Stimulated activated CD4-positive, alpha-beta T cell treated with anti-CD3 and anti-CD28 coated beads, Interleukin-15, amount 100 ng/mL, for 1 hour (primary cell): ENCODE measurements at places on chromosomes 1 and 21.

GRCh38 chr1:202967684-202968281 lies 726 bp upstream of the CYB5R1 start:
- no peak for DNase-seq

GRCh38 chr1:185017338-185017737 lies 28.0 kb upstream of the RNF2 start:
- DNase-seq = no peak

- no peak for DNase-seq
Measured at GRCh38 chr1:6303397-6304012, 42.6 kb upstream of the GPR153 start.

GRCh38 chr21:45859762-45860357 lies 121.7 kb upstream of the COL6A1 start:
- no peak for DNase-seq

- DNase-seq = no peak
Measured at GRCh38 chr1:72567521-72567920, 285.2 kb upstream of the NEGR1 start.

DNA sequence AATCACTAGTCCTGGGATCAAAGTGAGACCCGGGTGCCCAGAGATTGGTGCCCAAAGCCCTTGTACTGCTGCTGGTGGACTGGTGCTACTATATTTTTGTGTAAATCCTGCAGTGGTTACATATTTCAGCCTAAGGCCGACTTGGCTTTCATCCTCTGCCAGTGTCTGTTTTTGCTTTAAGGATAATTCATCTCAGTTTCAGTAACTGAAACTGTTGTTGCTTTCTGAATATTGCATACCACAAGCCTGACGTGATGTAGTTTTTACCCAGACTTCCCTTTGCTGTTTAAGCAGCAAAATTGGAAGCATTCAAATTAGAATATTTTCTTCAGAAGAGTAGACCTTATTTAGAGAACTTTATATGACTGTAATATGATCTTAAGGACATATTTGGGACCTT lies 341.8 kb downstream of the RYR2 start:
- DNase-seq = no peak

GRCh38 chr1:242219298-242219901 lies 220.5 kb upstream of the MAP1LC3C start:
- DNase-seq = no peak

DNA sequence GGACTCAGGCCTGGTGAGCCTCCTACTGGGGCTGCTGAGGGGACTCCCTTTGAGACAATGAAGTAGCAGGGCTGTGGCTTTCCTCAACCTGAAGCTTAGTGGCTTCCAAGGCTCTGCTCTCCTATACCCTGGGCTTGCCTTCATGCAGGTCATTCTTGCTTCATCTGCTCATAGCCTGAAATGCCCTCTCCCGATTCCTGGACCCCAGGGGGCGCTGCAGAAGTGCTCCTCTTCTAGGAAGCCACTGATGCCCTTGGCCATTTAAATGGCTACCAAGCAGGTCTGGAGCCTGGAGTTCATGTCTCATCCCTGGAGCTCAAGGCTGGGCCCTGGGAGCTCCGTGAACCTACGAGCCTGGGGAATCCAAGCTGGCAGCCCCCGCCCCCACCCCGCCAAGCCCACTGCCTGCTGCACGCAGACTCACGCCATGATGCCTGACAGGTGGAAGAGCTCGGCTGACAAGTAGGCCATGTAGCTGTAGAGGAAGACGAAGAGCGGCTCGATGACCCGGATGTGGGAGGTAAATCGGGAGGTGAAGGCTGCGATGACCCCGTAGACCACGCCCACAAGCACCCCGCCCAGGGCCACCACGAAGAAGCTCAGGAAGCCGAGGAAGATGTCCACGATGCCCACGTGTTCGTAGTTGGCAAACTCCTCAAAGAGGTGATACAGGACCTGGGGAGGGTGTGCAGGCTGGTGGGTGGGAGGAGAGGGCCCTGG lies 45.7 kb downstream of the SLC9A1 start:
- no peak for DNase-seq

DNA sequence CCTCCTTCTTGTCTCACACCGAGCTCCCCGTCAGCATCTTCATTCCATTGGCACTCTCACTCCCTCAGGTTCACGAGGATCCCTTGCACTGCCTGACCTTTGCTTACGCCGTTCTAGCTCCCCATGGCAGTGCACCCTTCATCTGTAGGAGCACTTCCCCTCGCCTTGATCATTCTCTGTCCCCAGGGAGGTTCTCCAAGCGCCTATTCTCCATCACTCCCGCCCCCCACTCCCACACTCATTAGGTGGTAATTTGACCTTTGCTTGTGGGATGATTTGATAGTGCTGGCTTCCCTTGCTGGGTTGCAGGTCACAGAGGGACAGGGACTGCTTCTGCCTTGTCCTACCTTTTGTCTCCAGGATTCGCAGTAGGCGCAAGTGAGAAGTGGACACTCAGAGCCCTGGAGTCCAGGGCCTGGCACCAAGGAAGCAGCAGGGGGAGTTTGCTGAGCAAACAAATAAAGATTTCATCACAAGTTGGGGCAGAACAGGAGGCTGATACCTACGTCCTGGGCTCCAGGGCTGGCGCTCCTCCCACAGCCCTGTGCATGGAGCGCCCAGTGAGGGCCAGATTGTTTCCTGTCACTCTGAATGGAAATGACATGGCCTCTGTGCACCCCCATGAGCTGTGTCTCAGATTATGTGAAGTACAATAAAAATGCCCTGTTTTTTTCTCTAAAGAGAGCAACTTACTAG lies 82.0 kb upstream of the RUNX3 start:
- no peak for DNase-seq

- DNase-seq = no peak
Measured at GRCh38 chr1:51960262-51960661, 30.2 kb downstream of the RAB3B start.

GRCh38 chr21:45768740-45769048 lies 125.2 kb downstream of the PCBP3 start:
- DNase-seq = no peak

DNA sequence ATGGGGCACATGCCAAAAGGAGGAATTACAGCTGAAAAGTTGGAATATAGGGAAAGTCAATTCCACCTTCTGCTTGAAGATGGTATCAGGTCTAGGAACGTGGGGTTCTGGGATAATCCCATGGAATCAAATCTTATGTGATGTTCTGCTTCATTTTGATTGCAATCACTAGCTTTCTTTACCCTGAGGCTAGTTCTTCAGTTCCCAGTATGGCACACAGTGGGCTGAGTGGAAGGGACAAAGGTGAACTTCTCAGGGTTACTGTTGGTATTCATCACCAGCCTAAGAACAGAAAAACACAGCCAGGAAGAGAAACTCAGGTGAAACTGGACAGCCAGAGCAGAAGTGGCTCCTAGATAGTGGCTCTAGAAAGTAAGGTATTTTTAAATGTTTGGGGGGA lies 117.8 kb downstream of the TNFSF18 start:
- DNase-seq = no peak

DNA sequence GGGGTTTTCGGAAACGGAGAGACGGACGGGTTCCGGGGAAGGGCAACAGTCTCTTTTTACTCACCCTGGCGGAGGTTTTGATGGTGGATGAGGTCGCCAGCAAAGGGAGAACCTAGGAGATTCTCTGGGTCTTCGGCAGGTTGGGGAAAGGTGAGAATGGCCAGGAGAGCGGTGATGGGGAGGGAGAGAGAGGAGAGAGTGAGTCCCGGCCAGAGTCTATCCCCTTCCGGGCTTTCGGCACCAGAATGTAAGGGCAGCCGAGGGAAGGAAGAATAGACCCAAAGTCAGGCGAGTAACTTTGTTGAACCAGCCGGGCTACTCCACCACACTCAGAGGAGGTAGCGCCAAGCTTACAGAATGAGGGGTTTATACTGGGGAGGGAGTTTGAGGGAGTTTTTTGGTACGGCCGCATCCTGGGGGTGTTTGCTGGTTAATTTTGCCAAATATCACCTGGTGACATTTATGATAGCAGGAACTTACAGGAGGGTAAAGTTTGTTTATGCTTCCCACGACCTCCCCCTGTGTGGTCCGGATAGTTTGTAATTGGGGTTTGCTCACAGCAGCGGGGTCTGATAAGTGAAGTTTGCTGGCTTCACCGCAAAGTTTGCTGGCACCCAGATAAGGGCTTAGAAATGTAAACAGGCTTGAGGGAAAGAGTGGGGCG lies 141.1 kb upstream of the ETV3 start:
- no peak for DNase-seq

DNA sequence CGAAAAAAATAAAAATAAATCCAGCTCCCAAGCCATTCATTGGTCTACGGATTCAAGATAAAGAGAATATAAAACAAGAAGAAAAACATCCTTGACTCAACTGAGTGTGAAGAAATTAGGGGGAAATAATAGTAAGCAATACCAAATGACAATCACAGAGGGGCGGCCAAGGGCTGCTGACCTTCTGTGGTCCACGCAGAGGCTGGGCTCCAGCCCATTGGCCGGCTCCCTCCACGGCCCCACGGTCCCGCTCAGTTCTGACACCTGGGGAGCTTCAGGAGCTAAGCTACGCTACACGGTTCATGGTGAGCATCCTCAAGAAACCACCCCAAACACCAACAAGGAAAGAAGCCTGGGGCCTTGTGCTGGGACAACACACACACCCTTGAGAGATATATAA lies 400 bp upstream of the KRTAP10-12 start:
- no peak for DNase-seq

DNA sequence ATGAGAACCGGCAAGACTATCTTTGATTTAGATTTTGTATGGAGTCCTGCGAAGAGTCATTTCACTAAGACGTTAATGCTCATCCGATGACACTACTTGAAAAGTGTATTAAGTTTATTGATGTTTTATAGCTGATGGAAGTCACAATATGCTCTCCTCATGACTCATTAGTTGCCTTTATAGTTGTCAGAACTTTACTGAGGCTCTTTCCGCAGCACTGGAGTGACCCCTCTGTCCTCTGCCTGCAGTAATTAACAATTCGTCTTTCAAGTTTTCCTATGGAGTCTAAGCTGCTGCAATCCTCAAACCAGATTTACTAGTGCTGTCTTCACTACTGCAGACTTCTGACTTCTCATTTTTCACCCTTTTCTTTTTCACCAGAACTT lies 853 bp downstream of the USP16 start:
- no peak for DNase-seq

DNA sequence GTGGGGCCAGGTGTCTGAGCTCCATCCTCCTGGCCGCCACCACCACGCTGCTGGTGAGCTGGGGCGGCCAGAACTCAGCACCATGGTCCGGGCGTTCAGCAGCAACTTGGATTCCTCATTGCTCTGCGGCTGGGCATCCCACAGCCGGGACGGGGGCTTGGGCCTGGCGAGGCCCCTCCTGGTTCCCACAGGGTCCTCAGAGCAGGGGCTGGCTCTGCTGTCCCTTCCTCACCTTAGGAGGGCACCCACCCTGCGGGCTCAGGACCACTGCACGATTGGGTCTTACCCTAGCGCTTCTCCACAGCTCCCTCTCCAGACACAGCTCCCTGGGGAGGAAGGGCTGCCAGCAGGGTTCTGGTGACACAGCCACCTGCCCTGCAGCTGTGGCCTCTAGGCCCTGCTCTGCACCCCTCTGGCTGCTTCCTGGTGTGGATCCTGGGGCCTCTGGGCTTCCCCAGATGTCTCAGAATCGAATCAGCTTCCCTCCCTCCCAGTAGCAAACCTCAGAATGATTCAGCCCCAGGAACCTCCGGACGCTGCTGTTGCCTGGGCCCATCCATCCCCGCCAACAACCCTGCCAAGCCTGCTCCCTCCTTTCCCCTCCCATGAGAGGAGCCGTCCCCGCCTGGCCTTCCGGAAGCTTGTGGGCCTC lies 25.0 kb downstream of the CRYAA start:
- DNase-seq = no peak

GRCh38 chr21:43598416-43599120 lies 60.7 kb downstream of the HSF2BP start:
- DNase-seq = no peak

DNA sequence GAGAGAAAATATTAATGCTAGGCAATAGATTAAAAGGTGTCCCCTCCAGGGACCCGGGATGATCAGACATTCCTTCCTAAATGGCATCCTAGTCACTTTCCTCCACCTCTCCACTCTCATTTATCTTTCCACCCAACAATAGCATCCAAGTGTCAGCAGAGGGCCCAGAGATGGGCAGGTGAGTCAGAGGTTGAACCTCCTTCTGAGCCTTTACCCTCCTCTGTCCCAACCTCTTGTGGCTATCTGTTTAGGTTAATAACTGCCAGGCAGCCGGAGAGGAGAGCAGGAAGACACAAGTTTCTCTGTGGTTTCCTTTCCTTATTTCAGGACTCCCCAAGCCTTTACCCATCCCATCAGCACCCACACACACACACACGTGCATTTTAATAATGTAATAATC lies 4.1 kb downstream of the GJA5 start:
- DNase-seq = no peak

GRCh38 chr1:204923201-204923600 lies 52.5 kb downstream of the NFASC start:
- no peak for DNase-seq

DNA sequence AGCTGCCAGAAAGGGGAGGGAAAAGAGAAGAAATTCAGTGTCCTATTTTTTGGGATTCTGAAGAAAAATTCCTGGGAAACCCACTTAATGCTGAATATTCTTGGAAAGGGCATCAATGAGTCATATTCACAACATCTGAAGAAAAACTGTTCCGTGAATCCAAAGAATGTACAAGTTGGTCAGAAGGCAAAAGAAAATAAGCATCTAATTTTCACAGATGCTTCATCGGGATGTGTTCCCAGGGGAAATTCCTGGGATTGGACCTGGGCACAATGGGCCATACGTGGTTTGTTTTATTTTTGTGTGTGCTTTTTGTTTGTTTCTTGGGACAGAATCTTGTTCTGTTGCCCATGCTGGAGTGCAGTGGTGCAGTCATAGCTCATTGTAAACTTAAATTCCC lies 112.2 kb downstream of the MAP3K21 start:
- DNase-seq = no peak

DNA sequence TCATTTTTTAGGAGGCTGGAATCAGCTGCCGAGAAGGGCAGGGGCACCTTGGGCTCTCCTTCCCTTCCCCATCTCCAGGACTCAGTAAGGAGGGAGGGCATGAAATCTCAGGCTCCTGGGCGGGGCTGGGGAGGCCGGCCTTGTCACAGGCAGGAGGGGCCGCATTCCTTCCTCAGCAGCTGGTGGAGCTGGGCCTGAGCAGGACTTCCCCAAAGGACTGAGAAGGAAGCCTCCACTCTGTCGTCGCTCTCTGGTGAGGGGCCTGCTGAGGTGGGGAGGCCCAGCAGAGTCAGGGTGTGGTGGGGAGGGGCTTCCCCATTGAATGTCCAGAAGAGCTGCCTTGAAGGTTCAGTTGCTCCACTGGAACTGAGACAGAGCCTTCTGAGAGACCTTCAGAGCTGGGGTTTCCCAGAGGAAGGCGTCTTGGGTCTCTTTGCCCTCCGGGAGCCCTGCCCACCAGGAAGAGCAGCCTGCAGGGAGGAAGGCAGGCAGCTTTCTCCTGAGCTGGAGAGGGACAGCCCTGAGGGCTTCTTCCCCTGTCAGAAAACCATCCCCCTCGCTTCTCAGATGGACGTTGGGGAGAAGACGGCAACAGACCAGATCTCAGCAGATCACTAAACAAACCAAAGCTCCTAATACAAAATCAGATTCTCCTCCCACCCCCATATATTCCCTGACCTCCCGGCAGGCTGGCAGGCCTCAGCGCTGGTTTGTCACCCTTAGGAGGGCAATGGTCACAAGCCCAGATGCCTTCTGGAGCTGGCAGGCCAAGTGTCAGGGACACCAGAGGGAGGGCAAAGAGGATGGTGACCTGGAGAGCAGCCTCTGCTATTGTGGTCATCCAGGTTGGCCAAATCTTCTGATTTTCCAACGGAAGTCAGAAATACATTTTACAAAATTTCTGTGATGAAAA lies 10.7 kb downstream of the KCNA10 start:
- no peak for DNase-seq

GRCh38 chr1:21338573-21339355 lies 48.5 kb upstream of the ECE1 start:
- no peak for DNase-seq
